ENCODE measurements at places on chromosomes 13 and 19. TPM values are rescaled to one million over a fixed set of nuclear protein-coding genes. Genes with fewer than 3 reads are reported as not detected.

Gene TMEM255B
- 4.7 TPM for total RNA-seq

GRCh38 chr13:71681901-71682613 lies 184.9 kb downstream of the DACH1 start:
- H3K4me3 ChIP-seq, result no peak overlapping the region
- H3K27me3 ChIP-seq, result no peaks in the 10 kb centered on the region
- no peak for DNase-seq
- H3K4me1 ChIP-seq, result no peaks in the 10 kb centered on the region
- no peaks in the 10 kb centered on the region for H3K36me3 ChIP-seq

DNA sequence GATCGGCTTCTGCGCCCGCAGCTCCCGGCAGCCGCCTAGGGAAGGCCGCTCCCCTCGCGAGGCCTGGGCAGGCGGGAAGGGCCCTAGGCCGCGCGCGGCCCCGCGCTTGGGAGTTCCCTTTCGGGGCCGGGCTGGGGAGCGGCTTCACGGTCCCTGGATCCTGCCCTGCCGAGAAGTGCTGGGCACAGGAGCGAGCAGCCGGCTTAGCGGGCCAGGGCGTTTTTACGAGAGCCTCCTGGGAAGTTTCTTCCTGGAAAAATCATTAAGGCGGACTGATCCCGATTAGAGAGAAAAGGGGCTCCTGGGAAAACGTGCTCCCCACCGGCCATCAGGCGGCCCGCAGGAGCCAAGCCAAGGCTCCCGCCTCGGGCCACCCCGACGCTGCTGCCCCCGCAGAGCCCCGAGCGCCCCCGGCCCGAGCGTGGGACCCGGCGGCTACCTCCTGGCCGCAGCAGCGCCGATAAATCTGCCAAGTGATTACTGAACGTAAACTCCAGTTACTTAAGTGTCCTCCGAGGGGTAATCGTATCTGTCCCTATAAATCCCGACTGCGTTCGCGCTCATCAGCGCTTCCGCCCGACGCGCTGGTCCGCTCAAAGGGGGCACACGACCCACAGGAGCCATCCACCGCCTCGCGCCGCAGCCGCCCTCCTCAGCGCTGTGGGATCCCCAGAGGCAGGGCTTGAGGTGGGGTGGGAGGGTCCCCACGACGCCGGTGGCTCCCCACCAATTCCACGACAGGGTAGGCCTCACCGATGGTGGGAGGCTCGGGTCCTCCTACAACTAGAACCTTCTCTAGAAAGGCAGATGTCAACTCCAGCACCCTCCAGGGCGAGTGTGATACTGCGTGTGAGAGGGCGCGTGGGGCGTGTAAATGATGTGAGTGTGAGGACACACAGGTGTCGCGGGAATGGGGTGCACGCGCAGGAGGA lies 2.8 kb downstream of the ZIC5 start:
- H3K4me3 ChIP-seq, result peak overlapping the region; percentile 50
- peak; percentile 60 for DNase-seq
- H3K4me1 ChIP-seq, result peaks cover 18% of the 10 kb centered on the region
- no peak overlapping the region for H3K27ac ChIP-seq
- H3K27me3 ChIP-seq, result peaks cover 54% of the 10 kb centered on the region

DNA sequence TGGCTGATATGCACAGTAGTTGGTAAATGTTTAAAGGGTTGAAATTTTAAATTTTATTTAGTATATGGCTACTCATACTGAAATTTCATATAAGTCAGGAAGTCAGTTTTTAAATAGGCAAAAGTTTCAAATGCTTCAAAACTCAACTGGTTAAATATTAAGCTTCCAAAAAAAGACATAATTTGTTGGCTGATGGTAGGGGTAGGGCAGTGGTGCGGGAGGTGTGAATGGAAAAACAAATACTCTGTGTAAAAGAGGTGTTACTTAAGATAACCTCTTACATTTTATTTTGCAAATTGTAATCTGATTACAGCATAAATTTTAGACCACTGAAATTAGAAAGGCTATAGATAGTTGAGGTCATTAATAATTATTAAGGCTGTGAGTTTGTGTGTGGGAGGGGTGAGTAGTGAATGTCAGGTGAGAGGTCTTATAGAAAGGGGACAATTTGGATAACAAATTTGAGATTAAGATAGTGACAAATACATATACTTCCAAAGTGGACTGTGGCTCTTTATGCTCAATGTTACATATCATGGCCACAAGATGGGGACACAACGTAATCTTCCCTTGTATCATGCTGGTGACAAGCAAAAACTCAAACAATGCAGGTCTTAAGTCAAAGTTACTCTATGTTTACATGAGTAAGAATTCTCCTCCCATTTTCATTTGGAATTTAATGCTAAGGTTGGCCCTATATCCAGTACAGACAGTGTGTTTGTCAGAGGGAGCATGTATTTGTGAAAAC lies 36.6 kb upstream of the OXGR1 start:
- DNase-seq, result no peak
- no peaks in the 10 kb centered on the region for H3K36me3 ChIP-seq
- no peak overlapping the region for H3K4me3 ChIP-seq
- H3K27me3 ChIP-seq, result no peaks in the 10 kb centered on the region
- H3K4me1 ChIP-seq, result peaks cover 3% of the 10 kb centered on the region

DNA sequence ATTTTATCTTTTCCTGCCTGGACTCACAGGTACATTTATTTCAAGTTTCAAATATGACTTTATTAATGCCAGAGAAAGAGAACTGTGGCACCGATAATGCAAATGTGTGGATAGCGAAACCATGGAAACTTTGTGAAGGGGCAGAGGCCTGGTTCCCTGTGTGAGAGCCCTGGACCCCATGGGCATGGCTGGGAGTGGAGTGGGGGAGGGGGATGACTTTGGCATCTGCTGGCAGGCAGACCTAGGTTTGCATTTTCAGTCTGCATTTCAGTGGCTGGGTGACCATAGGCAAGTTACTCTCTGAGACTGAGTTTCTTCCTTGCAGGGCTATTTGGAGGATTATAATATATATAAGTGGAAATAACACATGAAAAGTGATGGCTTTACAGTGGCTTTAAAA lies 163.8 kb upstream of the TMTC4 start:
- no peak for DNase-seq
- H3K27ac ChIP-seq, result no peak overlapping the region
- H3K27me3 ChIP-seq, result no peaks in the 10 kb centered on the region

DNA sequence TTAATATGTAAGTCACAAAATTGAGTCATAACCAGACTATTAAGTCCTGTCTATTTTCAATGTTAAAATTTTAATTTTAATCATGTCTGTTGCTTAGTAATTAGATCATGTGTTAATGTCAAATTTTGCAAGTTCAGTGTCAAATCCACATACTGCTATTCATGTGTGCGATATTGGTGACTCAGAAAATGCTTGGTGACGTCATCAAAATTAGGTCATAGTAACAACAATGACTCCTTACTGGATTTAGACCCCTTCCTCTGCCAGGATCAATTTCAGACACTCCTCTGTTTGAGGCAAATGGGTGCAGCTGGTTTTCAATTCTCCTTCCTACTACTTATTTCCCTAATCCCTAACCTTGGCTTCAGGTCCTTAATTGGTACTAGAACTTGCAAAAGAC lies 1394.3 kb upstream of the SLC10A2 start:
- H3K36me3 ChIP-seq, result no peaks in the 10 kb centered on the region
- DNase-seq, result no peak
- H3K4me3 ChIP-seq, result no peak overlapping the region
- H3K27ac ChIP-seq, result no peak overlapping the region
- no peaks in the 10 kb centered on the region for H3K4me1 ChIP-seq

Gene FRY
- total RNA-seq, result 115 TPM

Gene PPAN
- not detected for total RNA-seq

DNA sequence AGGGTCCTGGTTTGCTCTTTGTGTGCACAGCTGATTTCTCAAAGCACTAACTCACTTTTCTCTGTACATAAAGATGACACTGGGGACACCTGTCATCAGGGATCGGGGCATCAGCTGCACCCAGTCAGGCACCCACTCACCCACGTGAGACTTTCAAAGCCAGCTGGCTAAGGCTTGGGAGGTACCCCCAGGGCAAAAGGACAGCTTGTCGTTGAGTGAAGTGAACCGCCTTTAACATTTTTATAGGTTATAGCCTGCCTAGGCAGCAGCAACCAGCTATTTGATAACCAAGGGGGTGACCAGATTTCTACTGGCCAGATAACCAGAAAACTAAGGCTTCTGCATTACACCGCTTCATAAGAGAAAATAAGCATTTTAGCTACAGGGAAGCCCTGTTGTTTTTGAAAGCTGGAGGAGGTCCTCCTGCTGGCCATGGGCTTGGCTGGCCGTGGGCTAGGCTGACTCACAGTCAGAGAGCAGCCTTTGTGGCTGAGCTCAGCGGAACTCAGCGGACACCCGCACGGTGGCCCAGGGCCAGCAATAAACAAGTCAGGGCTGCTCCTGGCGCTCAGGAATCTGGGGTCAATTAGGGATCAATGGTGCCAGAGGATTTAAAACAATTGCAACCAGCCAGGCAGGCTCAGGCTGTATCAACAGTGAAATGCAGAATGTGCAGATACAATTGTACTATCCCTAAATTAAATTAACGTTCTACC lies 57.1 kb downstream of the ALOX5AP start:
- H3K36me3 ChIP-seq, result no peaks in the 10 kb centered on the region
- H3K4me3 ChIP-seq, result no peak overlapping the region
- H3K27me3 ChIP-seq, result no peaks in the 10 kb centered on the region
- H3K27ac ChIP-seq, result peak overlapping the region; percentile 28

- peaks cover 3% of the 10 kb centered on the region for H3K4me1 ChIP-seq
- no peaks in the 10 kb centered on the region for H3K27me3 ChIP-seq
- H3K4me3 ChIP-seq, result no peak overlapping the region
- no peaks in the 10 kb centered on the region for H3K36me3 ChIP-seq
- H3K27ac ChIP-seq, result no peak overlapping the region
Observed at GRCh38 chr13:73891805-73892204, 242.4 kb downstream of the KLF12 start.

Gene YJEFN3
- 3.5 TPM for total RNA-seq

Gene SMIM17
- total RNA-seq, result not detected

Gene ZNF235
- 6.6 TPM for total RNA-seq

Gene SLC25A15
- total RNA-seq, result 5.5 TPM

DNA sequence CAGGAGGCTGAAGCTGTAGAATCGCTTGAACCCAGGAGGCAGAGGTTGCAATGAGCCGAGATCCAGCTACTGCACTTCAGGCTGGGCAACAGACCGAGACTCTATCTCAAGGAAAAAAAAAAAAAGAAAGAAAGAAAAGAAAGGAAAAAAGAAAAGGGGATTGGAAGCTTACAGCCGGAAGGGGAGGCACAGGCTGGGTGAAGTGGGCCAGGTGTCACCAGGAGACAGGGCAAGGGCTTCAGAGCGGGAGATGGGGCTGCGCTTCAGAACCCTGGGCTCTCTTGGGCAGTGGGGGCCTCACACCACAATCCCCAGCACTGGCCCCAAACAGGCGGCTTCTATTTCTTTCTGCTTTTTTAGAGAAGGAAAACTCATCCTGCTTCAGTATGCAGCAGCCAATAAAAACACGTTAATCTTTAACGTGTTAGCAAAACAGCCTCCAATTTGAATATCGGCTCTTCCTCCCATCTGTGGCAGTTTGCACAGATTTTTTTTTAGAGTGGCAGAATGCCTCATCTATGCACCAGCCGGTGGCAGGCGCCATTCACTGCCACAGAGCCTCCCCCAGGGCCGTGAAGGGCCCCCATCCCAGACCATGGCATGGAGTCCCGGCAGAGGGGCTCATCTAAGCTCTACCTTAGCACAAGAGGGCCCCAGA lies 46.6 kb upstream of the C19orf12 start:
- H3K27me3 ChIP-seq, result peaks cover 3% of the 10 kb centered on the region
- no peak for DNase-seq
- H3K4me3 ChIP-seq, result no peak overlapping the region
- no peak overlapping the region for H3K27ac ChIP-seq
- H3K36me3 ChIP-seq, result no peaks in the 10 kb centered on the region

DNA sequence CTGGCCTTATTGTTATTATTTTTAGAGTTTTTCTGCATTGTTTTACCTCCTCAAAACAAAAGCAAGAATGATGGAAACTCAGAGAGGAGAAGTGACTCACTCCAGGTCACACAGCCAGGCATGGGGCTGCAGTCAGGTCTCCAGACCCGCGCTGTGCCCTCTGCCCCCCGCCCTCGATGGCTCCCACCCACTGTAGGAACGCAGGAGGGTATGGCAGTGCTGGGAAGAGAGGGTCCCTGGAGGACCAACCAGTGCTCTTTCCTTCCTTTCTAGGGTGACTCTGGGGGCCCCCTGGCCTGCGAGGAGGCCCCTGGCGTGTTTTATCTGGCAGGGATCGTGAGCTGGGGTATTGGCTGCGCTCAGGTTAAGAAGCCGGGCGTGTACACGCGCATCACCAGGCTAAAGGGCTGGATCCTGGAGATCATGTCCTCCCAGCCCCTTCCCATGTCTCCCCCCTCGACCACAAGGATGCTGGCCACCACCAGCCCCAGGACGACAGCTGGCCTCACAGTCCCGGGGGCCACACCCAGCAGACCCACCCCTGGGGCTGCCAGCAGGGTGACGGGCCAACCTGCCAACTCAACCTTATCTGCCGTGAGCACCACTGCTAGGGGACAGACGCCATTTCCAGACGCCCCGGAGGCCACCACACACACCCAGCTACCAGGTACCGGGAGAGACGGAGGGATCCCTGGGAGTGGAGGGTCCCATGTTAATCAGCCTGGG lies 5.6 kb downstream of the TIMM13 start:
- no peak for DNase-seq
- H3K36me3 ChIP-seq, result peaks cover 10% of the 10 kb centered on the region
- no peak overlapping the region for H3K4me3 ChIP-seq
- H3K4me1 ChIP-seq, result peaks cover 14% of the 10 kb centered on the region
- H3K27me3 ChIP-seq, result no peaks in the 10 kb centered on the region

- peak; percentile 35 for DNase-seq
- no peaks in the 10 kb centered on the region for H3K27me3 ChIP-seq
- peaks cover 38% of the 10 kb centered on the region for H3K36me3 ChIP-seq
- peak overlapping the region; percentile 98 for H3K27ac ChIP-seq
- no peak overlapping the region for H3K4me3 ChIP-seq
- peaks cover 5% of the 10 kb centered on the region for H3K4me1 ChIP-seq
Observed at GRCh38 chr19:18562086-18562485, 4.4 kb downstream of the KXD1 start.

Gene AXL
- total RNA-seq, result 122 TPM

Gene MRPS31
- total RNA-seq, result 22.8 TPM

Gene MUC16
- total RNA-seq, result 0.32 TPM

GRCh38 chr19:51959791-51960190 lies 26.8 kb downstream of the ZNF350 start:
- no peak overlapping the region for H3K4me3 ChIP-seq
- no peak overlapping the region for H3K27ac ChIP-seq
- peaks cover 26% of the 10 kb centered on the region for H3K36me3 ChIP-seq
- H3K27me3 ChIP-seq, result no peaks in the 10 kb centered on the region
- DNase-seq, result no peak
- no peaks in the 10 kb centered on the region for H3K4me1 ChIP-seq

Gene RGL3
- 63.2 TPM for total RNA-seq

Gene ZNF888
- total RNA-seq, result 0.43 TPM

Gene SIGLEC8
- total RNA-seq, result not detected

DNA sequence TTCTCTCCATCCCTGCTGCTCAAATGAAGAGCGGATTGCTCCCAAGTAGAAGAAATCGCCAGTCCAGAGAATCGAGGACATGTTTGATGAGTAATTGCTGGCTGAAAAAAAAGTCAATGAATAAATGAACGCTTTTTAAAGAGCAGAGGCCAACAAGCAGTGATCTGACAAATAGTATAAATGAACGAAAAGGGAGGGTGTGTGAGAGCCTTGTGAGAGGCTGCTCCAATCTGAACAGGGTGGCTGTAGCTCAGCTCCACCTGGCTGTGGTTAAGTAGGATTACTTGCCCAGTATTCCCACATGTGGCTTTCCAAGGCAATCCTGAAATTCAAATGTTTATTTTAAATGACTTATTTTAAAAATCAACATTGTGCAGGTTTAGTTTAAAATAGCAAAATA lies 117.1 kb downstream of the TSHZ3 start:
- no peak for DNase-seq
- H3K27me3 ChIP-seq, result no peaks in the 10 kb centered on the region
- H3K36me3 ChIP-seq, result no peaks in the 10 kb centered on the region
- H3K27ac ChIP-seq, result no peak overlapping the region

Data from ascending aorta (tissue), 2 donors.